ENCODE measurements at places on chromosomes 12 and 14. TPM values are rescaled to one million over a fixed set of nuclear protein-coding genes. Genes with fewer than 3 reads are reported as not detected.

DNA sequence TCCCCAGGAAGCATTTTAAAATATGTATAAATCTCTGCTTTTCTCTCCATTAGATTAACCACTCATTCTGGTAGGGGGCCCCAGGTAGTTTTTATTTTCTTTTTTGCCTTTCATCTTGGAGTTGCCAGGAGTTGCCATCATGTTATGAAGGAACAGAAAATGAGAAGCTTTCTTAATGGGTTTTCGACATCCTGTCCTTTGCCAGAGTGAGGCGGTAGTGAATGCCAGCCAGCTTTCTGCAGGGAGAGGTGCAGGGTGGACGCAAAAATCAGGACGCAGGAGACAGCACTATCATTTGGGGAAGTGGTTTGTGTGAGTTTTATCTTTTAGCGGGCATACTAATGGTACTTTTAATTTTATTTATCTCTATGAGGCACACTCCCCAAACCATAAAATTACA, 1.7 kb downstream of the RASSF8 start:
- DNase-seq: peak; percentile 61

The DPF3 gene
- total RNA-seq: 3.0 TPM

DNA sequence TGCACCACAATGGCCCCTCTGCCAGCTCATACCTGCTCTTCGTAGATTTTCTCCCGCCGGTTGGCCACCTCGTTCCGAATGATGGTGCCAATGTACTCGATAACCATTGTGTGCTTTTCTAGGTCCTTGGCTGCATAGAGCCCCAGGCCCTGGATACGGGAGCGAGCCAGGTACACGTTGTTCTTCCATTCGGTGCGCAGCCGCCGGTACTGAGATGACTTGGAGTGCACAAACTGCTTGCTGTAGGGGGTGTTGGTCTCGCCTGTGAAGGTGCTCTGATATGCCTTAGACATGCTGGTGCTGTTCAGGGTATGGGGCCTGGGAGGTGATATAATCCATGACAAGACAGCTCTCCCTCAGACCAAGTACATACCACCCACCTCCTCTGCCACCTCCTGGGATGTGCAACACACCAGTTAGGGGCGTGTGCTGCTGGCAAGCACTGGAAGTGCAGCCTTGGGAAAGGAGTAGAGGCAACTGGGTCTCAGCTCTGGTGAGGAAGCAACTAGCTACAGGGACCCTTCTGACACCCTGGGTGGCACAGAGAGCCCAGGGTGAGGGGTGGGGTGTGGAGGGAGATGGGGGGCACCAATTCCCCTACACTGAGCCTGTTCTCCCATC, 4.1 kb upstream of the PRKAG1 start:
- no peak for DNase-seq

- DNase-seq: no peak
Observed at GRCh38 chr14:70425354-70425753, 8.5 kb upstream of the SYNJ2BP start.

The GPR84 gene
- not detected for total RNA-seq

DNA sequence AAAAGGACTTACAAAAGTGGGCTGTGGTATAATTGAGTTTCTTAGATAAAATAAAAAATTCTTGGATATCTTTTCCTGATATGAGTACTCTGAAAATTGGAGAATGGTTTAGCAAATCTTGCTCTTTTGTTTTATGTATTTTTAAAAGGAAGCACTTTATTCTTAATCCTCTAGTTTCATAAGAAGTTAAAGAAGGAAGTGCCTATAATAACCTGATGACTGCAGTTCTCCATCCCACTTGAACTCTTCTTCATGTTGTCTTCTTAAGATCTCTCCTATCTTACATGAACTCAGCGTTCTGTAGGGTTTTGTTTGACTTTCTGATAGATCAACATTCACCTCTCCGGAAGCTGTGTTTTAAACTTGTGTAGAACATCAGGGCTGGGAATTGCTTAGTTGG, 271.0 kb downstream of the ERC1 start:
- no peak for DNase-seq

DNA sequence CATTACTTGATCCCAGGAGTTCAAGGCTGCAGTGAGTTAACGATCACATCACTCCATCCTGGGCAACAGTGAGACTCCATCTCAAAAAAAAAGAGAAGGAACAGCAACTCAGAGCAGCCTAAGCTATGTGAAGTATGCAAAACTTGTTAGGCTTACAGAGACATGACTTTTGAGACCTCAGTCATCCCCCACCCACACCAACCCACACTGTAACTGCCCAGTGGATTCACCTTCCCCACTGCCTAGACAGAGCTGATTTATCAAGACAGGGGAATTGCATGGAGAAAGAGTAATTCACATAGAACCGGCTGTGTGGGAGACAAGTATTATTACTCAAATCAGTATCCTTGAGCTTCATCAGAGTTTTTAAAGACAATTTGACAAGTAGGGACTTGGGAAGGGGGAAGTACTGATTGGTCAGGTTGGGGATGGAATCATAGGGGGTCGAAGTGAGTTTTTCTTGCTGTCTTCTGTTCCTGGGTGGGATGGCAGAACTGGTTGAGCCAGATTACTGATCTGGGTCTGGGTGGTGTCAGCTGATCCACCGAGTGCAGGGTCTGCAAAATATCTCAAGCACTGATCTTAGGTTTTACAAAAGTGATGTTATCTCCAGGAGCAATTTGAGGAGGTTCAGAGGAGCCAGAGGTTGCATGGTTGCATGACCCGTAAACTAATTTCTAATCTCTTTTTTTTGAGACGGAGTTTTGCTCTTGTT, 6.2 kb upstream of the WDR89 start:
- DNase-seq: no peak

- DNase-seq: no peak
Observed at GRCh38 chr14:80933686-80934085, 7.9 kb downstream of the CEP128 start.
